CD4-positive, alpha-beta T cell treated with Interleukin-21 for 1 hour (primary cell): ENCODE measurements at places on chromosomes 6 and 20.

- no peak for DNase-seq
These were observed 234.6 kb downstream of the ANKRD60 start for GRCh38 chr20:57993716-57994431.

GRCh38 chr20:47686545-47686944 lies 98.7 kb downstream of the SULF2 start:
- no peak for DNase-seq

GRCh38 chr20:50445354-50446151 lies 64.6 kb upstream of the PTPN1 start:
- DNase-seq: no peak

DNA sequence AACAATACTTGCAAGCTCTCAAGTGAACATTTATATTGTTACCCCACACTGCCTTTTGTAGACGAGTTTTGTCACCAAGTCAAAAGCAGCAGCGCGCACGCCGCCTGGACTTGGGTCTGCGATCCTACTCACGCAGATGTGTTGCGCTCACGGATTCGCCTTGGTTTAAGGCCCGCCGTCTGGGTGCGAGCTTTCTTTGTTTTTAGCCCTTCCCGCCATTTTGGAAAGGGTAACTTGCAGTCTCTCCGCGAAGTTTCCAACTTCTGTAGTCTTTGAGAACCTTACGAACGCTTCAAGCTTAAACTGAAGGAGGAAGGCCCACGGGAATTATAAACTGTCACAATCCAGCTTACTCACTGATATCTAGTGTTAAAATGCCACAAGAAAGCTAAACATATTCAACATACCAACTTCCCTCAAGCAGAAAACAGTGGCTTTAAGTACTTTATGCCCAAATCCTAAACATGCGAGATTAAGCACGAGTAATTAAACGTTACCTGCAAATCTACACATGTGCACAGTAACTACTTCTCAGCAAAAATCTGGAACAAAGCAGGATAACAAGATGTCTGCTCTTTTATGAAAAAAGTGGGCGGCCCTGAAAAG lies 80.4 kb upstream of the BTN3A2 start:
- peak; percentile 62 for DNase-seq

GRCh38 chr20:38043512-38044300 lies 10.2 kb downstream of the RPRD1B start:
- no peak for DNase-seq

DNA sequence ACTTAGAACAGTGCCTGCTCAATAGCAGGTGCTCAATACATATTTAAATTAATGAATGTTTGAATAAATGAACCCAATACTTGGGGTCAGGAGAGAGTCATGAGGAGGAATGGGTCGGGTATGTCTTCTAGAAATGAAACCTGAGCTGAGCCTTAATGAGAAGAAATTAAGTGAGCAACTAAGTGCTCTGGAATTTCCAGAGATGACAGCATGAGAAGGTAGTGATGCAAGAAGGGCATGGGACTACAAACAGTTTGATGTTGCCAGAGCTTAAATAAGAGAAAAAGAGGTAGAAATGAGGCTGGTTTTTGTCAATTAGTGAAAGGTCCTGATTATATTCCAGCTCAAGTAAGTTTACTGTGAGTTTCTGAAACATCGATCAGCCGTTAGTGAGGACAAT lies 82.9 kb downstream of the PDE10A start:
- no peak for DNase-seq

GRCh38 chr6:2492686-2493523 lies 247.5 kb upstream of the GMDS start:
- no peak for DNase-seq

DNA sequence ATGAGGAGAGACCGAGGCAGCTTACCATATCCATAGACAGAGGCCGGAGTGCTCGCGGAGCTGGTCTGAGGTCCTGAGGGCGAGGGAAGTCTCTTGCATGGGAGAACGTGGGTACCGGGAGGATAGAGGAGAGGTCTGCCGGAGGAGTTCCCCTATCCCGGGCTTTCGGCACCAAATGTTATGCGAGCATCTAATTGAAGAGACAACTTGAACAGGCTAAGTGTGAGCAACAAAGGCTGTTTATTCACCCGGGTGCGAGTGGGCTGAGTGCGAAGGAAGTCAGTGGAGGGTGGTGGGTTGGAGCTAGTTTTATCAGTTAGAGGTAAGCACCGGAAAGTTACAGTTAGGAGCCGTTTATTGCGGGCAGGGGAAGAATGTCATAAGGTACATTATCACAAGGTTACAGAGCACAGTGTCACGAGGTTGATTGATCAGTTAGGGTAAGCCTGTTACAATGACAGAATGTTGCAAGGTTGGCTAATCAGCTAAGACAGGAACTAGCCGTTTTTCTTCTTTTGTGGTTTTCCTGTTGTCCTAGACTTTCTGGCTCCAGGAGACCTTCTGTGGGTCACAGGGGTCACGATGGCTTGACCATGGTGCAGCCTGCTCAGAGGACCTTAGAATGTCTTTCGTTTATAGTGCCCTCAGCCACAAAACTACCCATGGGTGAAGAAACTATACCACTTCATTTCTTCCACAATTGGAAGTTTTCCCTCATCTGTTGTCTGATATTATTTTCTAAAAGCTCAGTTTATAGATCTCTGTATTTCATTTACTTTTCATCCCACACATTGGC lies 746.0 kb upstream of the ADGRB3 start:
- no peak for DNase-seq

- DNase-seq: no peak
These were observed 793.4 kb downstream of the TENT5A start for GRCh38 chr6:80959034-80959433.

- DNase-seq: no peak
These were observed 134.2 kb downstream of the TRIM27 start for GRCh38 chr6:28789553-28790083.

- DNase-seq: peak; percentile 93
These were observed 4.9 kb upstream of the ARMC12 start for GRCh38 chr6:35731736-35732532.

- no peak for DNase-seq
These were observed 12.9 kb upstream of the BEND3 start for GRCh38 chr6:107128175-107128574.

DNA sequence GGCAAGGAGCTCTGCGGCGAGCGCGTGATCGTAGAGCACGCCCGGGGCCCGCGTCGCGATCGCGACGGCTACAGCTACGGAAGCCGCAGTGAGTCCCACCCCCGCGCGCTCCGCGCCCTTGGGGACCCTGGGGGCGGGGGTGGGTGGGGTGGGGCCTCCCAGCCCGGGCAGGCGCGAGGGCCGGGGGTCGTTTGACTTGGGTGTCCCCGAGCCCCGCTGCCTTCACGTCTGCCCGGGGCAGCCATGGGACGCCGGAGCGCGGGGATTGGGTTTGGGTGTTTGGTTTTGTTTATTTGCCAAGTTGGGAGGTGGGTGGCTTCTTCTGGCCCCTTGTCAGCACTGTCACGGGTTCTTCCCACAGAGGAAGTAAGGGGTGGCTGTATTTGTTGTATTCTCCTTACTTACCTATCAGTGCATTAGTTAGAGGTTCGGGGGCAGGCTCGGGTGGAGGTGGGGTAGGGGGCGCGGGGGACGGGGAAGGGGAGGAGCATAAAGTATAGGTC lies 777 bp downstream of the SRSF6 start:
- no peak for DNase-seq

- DNase-seq: no peak
These were observed 35.9 kb downstream of the MOXD1 start for GRCh38 chr6:132365281-132365907.

DNA sequence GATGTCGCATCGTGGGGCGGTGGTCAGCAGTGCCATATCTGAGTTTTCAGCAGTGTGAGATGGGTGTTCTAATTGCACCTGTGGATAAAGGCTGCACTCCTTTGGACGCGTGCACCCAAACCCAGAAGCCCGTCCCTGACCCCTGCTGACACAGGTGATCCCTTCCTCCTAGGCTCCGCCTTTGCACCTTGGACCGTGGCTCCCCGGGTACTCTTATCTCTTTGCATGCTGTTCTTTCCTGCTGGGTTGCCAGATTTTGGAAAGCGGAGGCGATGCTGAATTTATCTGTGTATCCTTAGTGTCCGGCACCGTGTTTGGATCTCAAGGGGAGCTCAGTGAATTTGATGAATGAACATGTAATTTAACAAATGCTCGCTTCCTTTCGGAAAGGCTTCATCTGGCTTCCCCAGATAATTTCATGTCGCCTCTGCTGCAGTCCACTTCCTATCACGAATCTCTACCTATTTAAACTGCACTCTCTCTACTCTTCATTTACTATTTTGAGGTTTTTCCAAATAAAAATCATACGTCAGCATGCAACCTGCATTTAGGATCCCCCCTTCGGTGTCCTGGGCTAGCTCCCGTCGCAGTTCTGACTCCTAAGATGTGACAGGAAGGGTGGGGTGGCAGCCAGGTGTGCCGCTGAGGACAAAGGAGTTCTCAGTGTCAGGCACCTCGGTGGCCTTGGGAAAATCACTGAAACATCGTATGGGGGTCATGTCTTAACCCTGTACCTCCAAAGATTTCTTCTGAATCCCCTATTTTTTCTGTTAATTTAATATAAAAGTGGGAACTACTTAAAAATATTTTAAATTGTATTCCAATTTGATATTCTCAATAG lies 753 bp upstream of the PERP start:
- peak; percentile 17 for DNase-seq

GRCh38 chr6:170058878-170059485 lies 231.9 kb downstream of the DLL1 start:
- no peak for DNase-seq

DNA sequence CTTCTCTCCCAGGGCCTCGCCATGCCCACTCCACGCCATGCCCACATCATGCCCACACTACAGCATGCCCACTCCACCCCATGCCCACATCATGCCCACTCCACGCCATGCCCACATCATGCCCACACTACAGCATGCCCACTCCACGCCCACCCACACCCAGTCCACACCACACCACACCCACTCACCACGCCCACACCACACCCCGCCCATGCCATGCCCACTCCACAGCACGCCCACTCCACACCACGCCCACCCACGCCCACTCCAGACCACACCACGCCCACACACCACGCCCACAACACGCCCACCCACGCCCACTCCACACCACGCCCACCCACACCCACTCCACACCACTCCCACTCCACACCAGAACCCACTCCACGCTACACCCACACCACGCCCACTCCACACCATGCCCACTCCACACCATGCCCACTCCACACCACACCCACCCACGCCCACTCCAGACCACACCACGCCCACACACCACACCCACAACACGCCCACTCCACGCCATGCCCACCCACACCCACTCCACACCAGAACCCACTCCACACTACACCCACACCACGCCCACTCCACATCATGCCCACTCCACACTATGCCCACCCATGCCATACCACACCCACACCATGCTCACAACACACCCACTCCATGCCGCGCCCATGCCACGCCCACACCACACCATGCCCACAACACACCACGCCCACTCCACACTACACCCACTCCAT lies 88.6 kb downstream of the ERMARD start:
- DNase-seq: no peak

DNA sequence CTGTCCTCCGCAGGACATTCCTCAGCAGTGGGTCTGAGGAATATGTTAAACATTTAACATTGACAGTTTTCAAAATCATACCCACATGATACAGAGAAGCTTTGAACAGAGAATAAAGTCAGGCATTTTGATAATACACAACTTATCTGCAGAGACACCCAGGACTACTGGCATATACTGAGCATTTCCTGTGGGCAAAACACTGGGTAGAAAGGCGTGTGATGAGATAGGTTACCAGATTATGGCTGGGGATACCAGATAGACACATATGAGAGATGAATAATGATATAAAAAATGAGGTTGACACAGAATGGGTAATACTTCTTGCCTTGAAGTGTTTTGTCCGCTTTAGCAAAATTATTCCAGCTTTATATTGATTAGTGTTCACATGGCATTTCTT lies 31.4 kb upstream of the TRIM26 start:
- DNase-seq: no peak

- DNase-seq: no peak
These were observed 93.9 kb downstream of the SPTLC3 start for GRCh38 chr20:13102694-13103093.

GRCh38 chr6:166500246-166500645 lies 86.2 kb downstream of the RAMACL start:
- DNase-seq: no peak

- DNase-seq: peak; percentile 7
These were observed 427.1 kb upstream of the NOX3 start for GRCh38 chr6:155882527-155883333.

DNA sequence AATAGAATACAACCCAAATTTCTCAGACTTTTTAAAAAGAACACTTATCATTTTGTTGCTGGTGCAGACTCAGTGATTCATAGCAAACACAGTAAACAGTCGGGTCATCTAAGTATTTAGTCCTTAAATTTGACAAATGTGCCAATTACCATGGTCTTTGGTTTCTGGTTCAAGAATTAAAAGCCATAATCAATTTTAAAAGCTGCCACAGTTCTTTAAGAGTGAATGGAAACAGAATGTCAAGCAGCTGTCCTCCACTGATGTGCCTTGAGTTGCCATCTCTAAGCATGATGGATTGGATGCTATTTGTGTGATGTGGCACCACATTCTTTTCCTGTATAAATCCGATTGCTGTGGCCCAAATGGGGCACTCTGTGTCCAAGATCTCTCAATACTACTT lies 67.2 kb upstream of the MLIP start:
- DNase-seq: no peak

DNA sequence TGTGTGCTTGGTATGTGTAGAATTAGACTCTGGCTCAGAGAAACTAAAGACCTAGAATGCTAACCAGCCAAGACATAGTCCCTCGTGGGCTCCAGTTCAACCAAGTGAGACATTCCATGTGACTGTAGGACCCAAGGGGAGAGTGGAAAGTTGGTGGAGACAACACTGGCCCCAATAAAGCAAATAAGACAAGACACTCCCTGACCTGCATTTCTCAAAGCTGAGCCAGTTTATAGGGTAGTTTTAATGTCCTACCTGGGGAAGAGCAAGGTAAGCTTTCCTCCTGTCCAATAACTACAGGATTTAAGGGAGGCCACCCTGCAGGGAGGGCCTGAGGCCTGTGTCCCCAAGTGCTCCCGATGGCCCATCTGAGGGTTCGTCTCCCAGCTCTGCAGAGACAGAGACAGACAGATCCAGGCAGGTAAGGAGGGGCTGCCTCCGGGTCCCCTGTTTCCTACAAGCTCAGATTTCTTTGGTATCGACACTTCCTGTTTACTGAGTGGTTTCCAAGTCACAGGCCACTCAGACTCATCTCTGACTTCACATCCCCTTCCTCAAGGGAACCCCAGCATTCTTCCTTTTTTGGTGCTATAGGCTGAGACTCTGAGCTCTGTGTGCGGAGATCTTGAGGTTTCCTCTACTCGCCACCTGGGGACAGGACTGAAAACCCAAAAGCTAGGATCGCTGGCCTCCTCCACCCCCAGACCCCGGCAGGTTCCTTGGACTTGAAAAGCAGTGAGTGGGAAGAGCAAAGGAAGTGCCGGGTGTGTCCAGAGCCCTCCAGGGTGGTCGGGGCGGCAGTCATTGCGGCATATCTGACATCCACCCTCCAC lies 92.4 kb downstream of the PRND start:
- peak; percentile 90 for DNase-seq

- DNase-seq: no peak
These were observed 124.9 kb downstream of the SCML4 start for GRCh38 chr6:107699254-107699653.

- peak; percentile 65 for DNase-seq
These were observed 10.1 kb downstream of the EZR start for GRCh38 chr6:158808941-158809678.

- peak; percentile 34 for DNase-seq
These were observed 1.6 kb downstream of the SRSF6 start for GRCh38 chr20:43459022-43459942.
